Mammary epithelial cell (primary cell): ENCODE measurements at places on chromosomes 7 and 10. TPM values are rescaled to one million over a fixed set of nuclear protein-coding genes. Genes with fewer than 3 reads are reported as not detected.
A peak's percentile ranks its signal among the peaks of the same experiment; 100 is the strongest.

The LRRC17 gene
- 0.12 TPM for polyA plus RNA-seq

The EVX1 gene
- not detected for polyA plus RNA-seq

The MMP21 gene
- polyA plus RNA-seq = not detected

The ZNF853 gene
- polyA plus RNA-seq = 0.02 TPM

The VAX1 gene
- not detected for polyA plus RNA-seq

DNA sequence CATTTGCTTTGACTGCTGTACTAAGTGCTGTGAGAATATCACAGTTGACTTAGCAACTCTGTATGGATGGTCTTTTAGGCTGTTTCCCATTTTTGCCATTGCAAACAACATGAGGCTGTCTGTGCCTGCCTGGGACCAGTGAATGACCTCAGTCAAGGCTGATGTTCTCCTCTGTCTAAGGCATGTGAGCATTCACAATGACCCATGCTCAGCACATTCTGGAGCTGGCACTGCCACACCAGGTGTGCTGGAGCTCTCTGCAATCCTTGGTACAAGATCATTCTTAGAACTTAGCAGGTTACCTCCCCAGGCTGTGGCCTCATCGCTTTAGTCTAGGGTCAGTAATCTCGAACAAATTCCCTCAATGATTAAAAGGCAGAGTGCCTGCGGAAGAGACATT lies 61.9 kb downstream of the SH3PXD2A start:
- DNase-seq = no peak

- peak; percentile 63 for DNase-seq
Observed at GRCh38 chr7:6628045-6628444, 9.1 kb upstream of the ZNF316 start.

- DNase-seq = no peak
Observed at GRCh38 chr7:132075515-132075914, 500.8 kb downstream of the PLXNA4 start.

GRCh38 chr10:130774871-130775270 lies 536.6 kb downstream of the TCERG1L start:
- DNase-seq = no peak

GRCh38 chr10:121276822-121277221 lies 321.4 kb downstream of the FGFR2 start:
- DNase-seq = no peak

DNA sequence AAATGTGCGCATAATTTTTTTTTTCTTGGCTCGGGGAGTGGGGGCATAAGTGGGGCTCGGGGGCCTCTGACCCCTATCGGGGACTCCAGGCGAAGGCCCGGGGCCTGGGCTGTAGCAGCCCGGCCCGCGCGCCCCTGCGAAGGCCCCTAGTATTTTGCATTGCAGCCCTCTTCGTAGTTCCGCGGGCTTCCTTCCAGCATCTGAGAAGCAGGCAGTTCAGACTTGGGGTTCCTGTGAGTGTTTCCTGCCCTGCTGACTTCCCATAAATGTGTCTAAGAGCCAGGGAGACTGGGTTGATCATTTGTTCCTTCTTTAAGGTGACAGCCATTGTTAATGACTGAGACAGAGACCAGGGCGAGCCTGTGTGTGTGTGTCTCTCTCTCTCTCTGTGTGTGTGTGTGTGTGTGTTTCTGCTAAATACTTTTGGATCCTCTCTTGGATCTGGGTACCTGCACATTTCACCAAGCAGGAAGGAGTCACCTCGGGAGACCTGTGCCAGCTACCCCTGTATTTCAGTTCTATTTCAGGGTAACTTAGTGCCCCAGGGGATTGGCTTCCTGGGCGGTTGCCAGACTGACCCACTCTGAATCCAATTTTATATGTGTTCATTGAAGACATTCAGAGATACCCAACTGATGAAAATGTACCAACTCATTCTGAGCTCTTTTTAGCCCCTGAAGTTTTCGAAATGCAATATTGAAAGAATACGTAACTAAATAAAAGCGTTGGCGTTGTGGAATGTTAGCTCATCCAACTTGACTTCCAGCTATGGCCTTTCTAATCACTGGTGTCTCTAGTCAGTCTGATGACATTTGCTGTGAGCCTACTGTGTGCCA lies 805 bp downstream of the MSRB2 start:
- peak; percentile 54 for DNase-seq

DNA sequence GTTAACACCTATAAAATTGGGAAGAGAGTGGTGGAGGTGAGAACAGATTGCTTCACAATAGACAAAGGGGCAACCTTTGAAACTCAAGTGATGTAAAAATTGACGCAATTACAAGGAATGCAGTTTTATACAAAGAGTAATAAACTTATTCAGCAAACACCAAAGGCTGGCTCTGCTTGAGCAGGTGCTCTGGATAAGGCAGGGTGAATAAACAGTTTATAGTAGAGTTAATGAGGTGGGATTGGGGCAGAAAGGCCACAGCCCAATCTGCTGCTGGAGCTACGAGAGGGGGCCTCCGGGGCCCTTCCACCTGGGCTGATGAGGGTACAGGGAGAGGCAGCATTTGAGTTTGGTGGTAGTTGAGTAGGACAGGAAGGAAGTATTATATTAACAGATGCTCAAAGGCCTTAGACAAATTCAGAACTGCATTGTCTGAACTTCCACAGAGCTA lies 6.0 kb downstream of the MUC12 start:
- DNase-seq = no peak

GRCh38 chr10:48788554-48788953 lies 103.9 kb downstream of the WDFY4 start:
- no peak for DNase-seq

GRCh38 chr7:149772956-149773434 lies 393 bp downstream of the ZNF467 start:
- DNase-seq = no peak

GRCh38 chr10:36504758-36505157 lies 620.6 kb upstream of the ANKRD30A start:
- peak; percentile 28 for DNase-seq

GRCh38 chr7:80380957-80381356 lies 130.9 kb downstream of the GNAT3 start:
- no peak for DNase-seq
